ENCODE measurements at places on chromosomes 11 and 22. TPM values are rescaled to one million over a fixed set of nuclear protein-coding genes. Genes with fewer than 3 reads are reported as not detected.

DNA sequence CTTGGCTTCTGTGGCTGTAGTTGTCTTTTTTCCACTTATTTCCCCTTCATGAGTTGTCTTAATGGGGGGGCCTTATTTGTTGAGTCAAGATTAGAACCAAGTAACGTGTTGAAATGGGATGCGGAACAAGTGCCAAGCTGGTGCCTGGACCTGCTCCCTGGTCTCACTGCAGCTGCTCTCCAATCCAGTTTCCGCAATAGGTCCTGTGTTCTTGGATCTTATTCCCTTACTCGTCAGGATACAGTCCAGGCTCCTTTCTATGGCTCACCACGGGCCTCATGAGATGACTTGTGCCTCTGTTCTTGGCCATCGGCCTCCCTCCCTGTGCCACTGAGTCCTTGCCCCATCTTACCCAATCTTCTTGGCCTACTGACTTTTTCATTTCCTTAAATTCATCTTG lies 159.6 kb upstream of the CADM1 start:
- no peak for DNase-seq

GRCh38 chr11:117510646-117511045 lies 183.0 kb downstream of the CEP164 start:
- DNase-seq: no peak

GRCh38 chr22:26763633-26764361 lies 106.4 kb downstream of the MIAT start:
- DNase-seq: peak; percentile 58

GRCh38 chr22:46409631-46410210 lies 74.2 kb downstream of the TRMU start:
- no peak for DNase-seq

DNA sequence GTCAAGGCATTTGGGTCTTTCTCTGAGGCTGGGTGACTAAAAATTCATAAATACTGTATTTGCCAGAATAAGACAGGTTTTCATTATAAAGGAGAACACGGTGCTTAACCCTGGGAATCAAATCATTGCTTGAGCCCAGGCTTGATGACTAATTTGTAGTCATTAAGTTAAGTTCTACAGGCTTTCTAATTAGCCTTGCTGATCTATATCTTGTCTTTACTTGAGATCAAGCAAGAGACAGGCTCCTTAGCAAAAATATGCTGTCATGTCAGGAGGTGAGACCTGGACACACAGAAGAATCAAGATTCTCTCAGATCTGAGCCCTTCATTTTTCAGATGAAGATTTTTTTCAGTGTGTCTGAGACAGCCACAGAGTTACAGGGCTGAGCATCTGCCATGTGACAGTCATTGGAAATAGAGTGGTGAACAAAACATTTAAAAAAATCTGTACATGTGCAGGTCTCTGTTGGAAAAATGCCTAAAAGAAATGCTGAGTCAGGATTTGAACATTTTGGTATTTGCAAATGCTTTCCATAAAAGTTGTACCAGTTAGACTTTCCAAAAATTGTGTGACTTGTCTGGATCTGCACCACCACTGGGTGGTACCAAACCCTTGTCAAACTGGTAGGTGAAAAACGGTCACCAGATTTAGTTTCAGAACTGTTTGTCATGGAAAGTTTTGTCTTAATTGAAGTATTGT lies 14.6 kb downstream of the ACAT1 start:
- peak; percentile 41 for DNase-seq

DNA sequence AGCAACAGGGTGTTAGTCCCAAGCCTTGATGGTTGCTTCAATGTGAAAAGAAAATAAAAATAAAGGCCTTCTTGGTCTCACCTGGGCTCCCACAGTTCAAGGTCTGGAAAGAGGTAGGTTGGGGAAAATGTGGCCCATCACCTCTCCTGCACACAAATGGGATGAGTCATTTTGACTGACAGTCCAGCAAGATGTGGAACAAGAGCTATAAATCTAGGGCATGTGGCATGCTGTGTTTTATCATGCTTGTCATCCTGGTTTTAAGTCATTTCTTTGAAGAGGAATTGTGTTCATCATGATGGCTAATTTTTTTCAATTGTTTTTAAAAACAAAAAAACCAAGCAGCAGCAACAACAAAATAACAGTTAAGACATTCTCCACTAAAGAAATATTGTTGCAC lies 503.7 kb downstream of the NTM start:
- no peak for DNase-seq

DNA sequence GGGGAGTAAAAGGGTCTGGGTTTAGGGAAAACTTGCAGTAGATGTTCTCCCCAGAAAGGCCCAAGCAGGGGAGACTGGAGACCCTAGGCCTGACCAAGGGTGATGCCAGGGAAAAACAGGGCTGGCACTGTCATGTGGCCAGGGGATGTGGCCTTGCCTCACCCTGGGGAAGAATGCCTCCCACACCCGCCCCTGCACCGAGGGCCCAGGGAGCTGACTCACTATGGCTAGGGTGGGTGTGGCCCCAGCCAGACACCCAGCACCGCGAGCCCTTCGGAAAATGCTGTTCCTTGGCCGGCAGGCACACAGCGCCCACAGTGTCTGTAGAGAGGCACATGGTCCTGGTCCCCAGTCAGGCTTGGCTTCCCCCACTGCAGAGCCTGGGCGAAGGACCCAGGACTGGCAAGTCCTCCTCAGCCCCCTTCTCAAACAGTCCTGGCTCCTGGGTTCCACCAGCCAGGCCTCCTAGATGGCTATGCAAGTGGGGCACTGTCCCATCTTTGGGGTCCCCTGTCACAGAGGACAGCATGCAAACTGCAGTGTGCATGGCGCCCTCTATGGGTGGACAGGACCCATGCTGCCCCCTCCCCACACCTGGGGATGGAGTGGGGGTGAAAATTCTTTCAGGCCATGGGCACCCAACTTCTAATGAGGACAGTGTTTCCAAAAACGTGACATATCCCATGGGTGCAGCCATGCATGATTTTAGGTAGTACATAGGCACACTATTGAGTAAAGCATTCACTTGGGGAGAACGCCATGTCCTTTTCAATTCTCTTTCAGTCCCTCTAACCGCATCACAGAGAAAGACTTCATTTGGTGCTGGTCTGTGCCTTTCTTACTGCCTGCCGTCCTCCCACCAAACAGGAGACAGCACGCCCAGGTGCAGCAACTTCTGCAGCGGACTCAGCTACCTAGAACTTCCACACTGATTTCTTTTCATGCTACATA lies 15.2 kb downstream of the TMPRSS5 start:
- DNase-seq: peak; percentile 92

DNA sequence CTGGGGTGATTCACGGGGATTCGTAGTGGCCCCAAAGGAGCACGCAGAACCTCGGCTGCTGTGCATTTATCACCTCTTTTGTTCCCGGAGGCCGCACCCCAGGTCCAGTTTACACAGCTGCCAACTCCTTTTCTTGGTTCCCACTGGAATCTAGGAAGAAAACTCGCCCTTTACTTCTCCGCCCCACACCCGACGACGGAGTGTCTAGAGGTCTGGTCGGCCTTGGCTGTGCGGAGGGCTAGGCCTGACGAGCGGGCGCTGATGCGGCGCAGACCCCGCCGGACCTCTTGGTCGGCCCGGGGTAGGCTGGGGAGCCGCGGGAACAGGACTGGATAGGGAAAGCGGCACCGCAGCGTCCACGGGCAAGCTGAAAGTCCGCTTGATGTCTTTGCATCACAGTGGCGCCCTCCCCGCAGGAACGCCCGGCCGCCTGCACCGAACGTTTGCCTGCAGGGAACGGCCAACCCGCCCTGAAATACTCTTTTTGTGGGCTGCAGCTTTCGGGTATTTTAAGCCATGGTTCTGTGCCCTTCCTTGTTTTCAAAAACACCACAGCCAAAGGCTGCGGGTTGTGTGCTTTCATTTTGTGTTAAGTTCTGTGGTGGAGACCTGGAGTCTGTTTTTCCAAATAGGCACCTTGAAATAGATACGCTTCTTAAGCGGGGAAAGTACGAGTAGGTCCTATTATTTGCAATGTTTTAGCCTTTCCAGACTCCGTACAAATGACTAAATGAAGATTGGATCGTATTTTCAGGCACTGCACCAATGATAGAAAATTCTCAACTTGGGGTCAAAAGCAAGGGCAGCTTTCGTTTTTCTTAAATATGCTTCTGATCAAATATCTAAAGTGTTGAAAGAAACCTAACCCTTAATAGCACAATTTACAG lies 829 bp upstream of the ZBED5 start:
- no peak for DNase-seq

DNA sequence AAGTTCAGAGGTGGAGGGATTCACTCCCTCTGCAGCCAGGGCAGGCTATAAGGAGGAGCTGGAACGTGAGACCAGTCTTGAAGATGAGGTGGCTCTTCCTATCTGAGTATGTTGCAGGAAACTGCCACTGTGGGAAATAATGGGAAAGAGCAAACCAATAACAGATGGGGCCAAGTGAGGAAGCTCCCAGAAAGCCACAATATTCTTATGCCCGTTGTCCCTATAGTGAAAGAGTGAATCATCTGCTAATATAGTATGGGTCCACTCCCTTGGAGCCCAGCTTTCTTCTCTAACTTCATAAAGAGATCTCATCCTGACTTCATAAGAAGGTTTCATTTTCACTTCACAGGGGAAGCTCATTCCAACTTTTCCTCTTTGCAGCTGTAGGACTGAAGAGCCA lies 206.4 kb downstream of the BLID start:
- DNase-seq: no peak

DNA sequence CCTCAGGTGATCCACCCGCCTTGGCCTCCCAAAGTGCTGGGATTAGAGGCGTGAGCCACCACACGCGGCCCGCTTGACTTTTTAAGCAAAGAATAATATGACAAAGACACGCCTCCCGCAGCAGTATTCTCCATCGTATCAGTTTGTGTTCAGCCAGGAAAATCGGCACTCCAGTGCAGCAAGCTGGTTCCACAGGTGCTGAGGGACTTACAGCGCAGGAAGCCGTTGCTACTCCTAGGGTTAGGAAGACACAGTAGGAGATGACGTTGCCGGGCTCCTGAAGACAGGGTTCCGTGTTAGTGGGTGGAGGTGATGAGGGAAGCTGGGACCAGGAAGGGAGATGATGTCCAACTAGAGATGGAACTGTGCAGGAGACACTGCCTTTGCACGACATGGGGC lies 65.8 kb upstream of the CECR2 start:
- DNase-seq: no peak

DNA sequence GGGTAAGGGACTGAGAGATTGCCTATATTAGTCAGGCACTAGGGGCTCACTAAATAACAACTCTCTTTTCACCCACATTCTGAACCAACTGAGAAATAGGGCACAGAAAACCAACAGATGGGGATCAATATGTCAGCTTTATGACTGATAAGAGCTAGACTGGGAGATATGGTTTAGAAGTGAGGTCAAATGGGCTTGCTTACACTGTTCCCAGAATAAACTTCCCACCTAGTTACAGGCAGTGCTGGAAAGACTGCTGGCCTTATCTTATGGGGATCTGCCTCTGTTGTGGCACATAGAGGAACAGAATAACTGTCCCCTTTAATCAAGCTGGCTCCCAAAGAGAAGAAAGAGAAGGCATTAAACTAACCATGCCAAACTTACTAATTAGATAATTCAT lies 10.6 kb upstream of the RRAS2 start:
- no peak for DNase-seq

The KCNJ5 gene
- total RNA-seq: 0.29 TPM

The KDM2A gene
- 24.1 TPM for total RNA-seq

The SORL1 gene
- 0.26 TPM for total RNA-seq

The SOX6 gene
- not detected for total RNA-seq

The HSPB2 gene
- total RNA-seq: 1.6 TPM

The ELF5 gene
- total RNA-seq: not detected

The ASCL2 gene
- total RNA-seq: not detected

The OR56A3 gene
- total RNA-seq: not detected

Measured in LHCN-M2 (cell line).